ENCODE measurements at places on chromosomes 5 and 9. TPM values are rescaled to one million over a fixed set of nuclear protein-coding genes. Genes with fewer than 3 reads are reported as not detected.

The EQTN gene
- total RNA-seq = 1.9 TPM

The DRD1 gene
- total RNA-seq = 1.6 TPM

The SLC6A19 gene
- total RNA-seq = 0.06 TPM

The HNRNPK gene
- total RNA-seq = 535 TPM

The FOXD4L5 gene
- 0.22 TPM for total RNA-seq

The TRIM7 gene
- 1.9 TPM for total RNA-seq

The TLR4 gene
- total RNA-seq = 34.6 TPM

The PCDHAC2 gene
- total RNA-seq = 6.3 TPM

The TSSK1B gene
- total RNA-seq = 0.10 TPM

The C5 gene
- total RNA-seq = 9.1 TPM

The LCN15 gene
- not detected for total RNA-seq

The TUSC1 gene
- 12.8 TPM for total RNA-seq

The IL3 gene
- total RNA-seq = not detected

The HTR4 gene
- 0.94 TPM for total RNA-seq

The HCN1 gene
- 1.9 TPM for total RNA-seq

The CDKN2B gene
- 0.94 TPM for total RNA-seq

The ECSCR gene
- 10.3 TPM for total RNA-seq

The MYMK gene
- not detected for total RNA-seq

The CATSPER3 gene
- total RNA-seq = 0.33 TPM

The OBP2B gene
- not detected for total RNA-seq

The CFAP157 gene
- 1.1 TPM for total RNA-seq

The GABRB2 gene
- total RNA-seq = 44.6 TPM

The PCDHGB5 gene
- 17.5 TPM for total RNA-seq

The HAPLN1 gene
- total RNA-seq = 5.0 TPM

The SHC3 gene
- 15.5 TPM for total RNA-seq
